Stimulated activated CD4-positive, alpha-beta T cell treated with anti-CD3 and anti-CD28 coated beads, TNF-alpha, amount 100 ng/mL, for 24 hours (primary cell): ENCODE measurements at places on chromosomes 16 and 17.

- no peak for DNase-seq
Observed at GRCh38 chr17:80485846-80486245, 9.4 kb upstream of the NPTX1 start.

DNA sequence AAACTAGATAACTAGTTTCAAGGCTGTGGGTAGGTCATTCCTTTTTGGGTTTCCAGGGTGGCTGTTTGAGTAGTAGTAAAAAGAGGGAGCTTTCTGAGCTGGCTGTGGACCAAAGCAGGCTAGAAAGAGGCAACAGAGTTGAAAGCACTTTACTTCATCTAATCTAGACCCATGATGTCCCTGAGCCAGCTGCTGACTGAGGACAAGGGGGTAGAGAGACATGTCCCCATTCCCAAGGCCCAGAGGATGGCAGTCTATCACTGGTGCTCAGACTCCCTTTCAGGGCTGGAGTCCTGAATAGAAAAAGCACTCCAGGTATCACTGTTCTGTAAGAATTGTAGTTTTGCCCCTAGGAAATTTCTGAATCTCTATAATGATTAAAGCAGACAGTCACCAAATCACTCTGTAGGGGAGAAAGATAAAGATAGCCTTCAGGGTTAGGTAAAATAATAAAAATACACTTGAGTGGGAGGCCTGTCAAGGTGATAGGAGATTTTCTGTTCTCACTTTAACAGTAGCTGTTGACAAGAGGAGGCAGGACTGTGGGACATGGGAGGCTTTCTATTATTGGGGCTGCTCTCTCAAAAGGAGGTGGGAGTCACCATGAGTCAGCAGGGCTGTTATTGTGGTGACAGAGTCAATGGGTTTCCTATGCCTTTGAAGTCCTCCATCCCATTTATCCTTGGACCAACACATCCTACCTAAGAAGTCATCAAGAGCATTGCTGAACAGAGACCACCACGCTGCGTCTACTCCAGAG is 190.2 kb upstream of the MPHOSPH6 start:
- no peak for DNase-seq

DNA sequence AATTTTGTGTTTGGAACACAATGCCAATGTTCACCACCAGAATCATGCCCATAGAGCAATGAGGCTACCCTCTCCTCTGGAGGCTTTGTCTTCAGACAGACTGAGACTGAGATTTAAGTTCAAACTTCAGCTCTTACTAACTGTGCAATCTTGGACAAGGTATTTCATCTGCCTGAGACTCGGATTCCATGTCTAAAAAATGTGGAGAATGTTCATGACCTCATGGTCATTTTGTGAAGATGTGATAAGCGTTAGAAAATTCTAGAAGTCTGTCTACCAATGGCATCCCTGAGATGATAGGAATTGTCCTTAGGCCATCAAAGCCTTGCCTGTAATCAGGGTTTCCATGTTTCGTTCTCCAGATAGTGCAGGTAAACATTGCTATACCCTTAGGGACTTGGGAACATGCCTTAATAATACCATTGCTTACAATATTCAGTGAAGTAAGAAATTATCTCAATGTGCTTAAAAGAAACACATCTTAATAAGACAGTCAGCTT is 388.2 kb upstream of the MAF start:
- no peak for DNase-seq

DNA sequence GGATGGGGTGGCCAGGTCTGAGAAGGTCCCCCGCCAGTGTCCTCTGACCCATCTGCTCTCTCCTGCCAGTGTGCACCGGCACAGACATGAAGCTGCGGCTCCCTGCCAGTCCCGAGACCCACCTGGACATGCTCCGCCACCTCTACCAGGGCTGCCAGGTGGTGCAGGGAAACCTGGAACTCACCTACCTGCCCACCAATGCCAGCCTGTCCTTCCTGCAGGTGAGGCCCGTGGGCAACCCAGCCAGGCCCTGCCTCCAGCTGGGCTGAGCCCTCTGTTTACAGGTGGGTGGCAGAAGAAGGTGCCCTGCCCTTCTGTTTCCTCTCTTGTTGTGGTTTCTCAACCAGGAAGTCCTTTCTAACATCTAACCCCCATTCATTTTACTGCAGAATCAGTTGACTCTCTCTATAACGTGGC is 7.1 kb downstream of the ERBB2 start:
- no peak for DNase-seq

DNA sequence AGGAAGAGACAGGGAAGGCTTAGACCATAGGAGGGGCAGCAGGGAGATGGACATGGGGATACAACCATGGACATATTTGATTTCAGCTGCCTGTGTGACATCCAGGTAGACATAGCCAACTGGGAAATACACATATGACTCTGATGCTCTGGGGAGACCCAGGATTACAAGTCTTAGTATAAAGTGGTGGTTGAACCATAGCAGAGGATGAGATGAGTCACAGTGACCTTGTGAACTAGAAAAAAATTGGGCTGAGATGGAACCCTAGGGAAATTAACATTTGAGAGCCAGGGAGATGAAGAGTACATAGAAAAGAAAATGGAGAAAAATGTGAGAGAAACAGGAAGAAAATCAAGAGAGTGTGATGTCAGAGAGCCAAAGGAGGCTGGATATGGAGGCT is 10.2 kb downstream of the MARCHF10 start:
- no peak for DNase-seq

GRCh38 chr17:31509805-31510177 is 118.3 kb downstream of the RAB11FIP4 start:
- no peak for DNase-seq
